ENCODE measurements at places on chromosomes 2 and 18.

DNA sequence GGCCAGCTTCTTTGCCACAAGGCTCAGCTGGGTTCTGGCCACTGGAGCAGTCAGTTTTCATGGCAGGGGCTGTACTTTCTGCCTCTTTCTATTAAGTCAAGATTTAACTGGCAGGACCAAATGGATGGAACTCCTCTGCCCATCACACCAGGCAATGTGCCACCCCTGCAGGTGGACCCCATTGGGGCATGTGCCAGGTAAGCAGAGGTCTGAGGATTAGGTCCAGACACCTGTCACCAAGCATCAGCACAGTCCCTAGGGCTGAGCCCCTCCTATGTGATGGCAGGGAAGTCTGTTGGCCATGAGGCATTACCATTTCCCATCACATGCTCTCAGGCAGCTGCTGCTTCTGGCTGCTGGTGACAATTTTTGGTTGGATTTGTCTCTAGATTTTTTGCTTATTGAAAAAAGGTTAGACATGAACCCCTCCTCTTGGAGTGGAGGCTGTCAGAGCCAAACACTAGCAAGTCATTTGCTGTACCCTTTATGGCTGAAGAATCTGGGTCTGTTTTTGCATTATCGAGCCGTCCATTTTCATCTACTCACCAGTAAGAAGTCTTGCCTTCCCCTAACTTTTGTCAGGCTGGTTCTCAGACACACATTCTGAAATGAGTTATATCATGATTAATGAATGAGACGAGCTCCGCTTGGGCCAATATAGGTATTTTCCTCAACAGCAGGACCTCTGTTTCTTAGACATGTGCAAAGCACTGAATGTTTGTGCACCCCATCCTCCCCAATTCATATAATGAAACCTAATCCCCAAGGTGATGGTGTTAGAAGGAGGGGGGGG, 328.0 kb downstream of the TSN start:
- no peak for DNase-seq

GRCh38 chr2:148746973-148747372, 102.4 kb downstream of the EPC2 start:
- no peak for DNase-seq

- no peak for DNase-seq
These were observed 155.9 kb downstream of the TWIST2 start for GRCh38 chr2:239003624-239004273.

GRCh38 chr18:31302991-31303390, 15.0 kb upstream of the DSG1 start:
- no peak for DNase-seq

DNA sequence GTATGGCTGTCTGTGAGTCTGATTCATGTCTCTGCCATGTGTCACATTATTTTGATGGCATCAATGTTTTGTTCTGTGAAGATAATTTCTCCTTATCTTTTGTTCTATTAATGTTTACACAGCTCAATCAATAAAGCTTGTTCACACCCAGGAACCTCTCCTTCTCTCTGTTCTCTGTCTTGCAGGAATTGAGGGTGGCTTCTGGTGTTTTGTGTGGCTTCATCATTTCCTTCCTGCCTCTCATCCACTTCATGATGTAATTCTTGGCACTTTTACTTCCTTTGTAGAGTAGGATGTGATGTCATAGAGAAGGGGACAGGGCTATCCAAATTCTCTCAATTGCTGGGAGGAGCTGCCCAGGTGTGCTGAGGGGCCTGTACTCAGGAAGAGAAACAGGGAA, 27.2 kb downstream of the ASXL3 start:
- DNase-seq = peak; percentile 11

GRCh38 chr2:172416447-172417058, 10.8 kb upstream of the ITGA6 start:
- DNase-seq = no peak

GRCh38 chr2:14520385-14520945, 112.1 kb upstream of the LRATD1 start:
- DNase-seq = no peak

- no peak for DNase-seq
These were observed 21.3 kb upstream of the ARL5A start for GRCh38 chr2:151849413-151850010.

DNA sequence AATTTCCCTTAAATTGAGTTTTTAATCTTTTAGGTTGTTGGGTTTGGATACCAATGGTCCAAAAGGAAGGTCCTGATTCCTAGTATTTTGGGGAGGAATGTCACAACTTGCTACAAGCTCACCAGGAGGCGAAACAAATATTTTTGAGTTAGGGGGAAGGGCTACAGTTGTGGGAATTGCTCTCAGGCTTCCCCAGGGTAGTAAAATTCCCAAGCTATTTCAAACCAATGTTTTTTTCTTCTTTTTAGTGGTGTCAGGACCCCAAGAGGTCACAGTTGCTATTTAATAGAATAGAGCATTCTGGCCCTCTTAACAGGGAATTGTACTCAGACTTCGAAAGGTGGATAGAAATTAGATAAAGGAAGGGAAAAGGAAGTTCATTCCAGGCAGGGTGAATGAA, 68.5 kb upstream of the ST3GAL5 start:
- DNase-seq = no peak

- DNase-seq = no peak
These were observed 16.5 kb downstream of the FBXO15 start for GRCh38 chr18:74131124-74131523.

- peak; percentile 53 for DNase-seq
These were observed 23.8 kb downstream of the NABP1 start for GRCh38 chr2:191701696-191702095.

GRCh38 chr2:30230497-30231211, 680 bp upstream of the LBH start:
- no peak for DNase-seq

GRCh38 chr2:122867941-122868340, 1112.5 kb downstream of the TSN start:
- DNase-seq = no peak

GRCh38 chr2:60358476-60358875, 195.0 kb downstream of the BCL11A start:
- no peak for DNase-seq

- no peak for DNase-seq
These were observed 9.1 kb downstream of the CAB39 start for GRCh38 chr2:230721712-230722111.

- DNase-seq = no peak
These were observed 8.4 kb upstream of the ARID5A start for GRCh38 chr2:96528006-96528699.

- DNase-seq = no peak
These were observed 130.8 kb upstream of the NT5C1B start for GRCh38 chr2:18719978-18720775.

- no peak for DNase-seq
These were observed 230.4 kb upstream of the CHST9 start for GRCh38 chr18:27415495-27415894.

DNA sequence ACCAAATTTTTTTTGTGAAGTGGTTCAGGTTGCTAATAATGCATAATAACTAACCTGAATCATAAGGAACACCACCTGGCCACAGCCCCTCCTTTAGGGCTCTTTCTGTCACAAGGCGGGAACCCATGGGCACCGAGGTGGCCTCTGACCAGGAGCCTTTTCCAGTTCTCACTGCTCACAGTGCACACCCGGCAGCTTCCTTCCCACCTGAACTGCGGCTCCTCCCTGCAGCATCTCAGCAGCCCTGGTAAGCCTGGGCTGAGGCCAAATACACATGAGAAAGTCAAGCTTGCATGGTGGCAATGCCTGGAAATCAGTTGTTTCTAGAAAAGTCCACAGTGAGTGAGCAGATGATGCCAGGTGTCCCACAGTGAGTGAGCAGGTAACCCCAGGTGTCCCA, 77.6 kb upstream of the SNTG2 start:
- no peak for DNase-seq

GRCh38 chr18:60176259-60176658, 196.3 kb downstream of the MC4R start:
- DNase-seq = no peak

- DNase-seq = no peak
These were observed 90.4 kb downstream of the PLCL1 start for GRCh38 chr2:197894751-197895274.

DNA sequence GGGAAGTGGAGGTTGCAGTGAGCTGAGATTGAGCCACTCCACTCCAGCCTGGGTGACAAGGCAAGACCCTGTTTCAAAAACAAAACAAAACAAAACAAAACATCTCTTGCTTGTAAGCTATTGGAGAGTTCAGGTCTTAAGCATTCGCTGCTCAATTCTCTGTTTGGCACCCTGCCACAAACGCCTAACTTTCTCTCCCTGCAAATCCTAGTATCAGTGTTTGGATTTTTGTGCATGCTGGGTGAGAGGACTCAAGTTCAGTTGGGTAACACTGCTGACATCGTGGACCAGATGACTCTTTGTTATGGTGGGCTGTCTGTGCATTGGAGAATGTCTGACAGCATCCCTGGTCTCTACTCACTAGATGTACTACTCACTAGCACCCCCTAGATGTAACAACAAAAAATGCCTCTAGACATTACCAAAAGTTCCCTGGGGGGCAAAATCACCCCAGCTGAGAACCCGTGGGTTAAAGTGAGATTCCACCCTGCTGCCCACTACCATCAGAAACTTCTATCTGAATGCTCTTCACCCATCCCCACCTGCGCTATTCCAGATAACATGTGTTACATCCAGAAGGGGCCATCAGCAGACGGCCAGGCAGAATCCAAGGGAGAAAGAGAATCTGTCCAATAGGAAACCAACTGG, 50.9 kb downstream of the CACNB4 start:
- no peak for DNase-seq

GRCh38 chr18:21593540-21594257, 6.8 kb downstream of the ESCO1 start:
- DNase-seq = no peak

- no peak for DNase-seq
These were observed 251.8 kb upstream of the DDX18 start for GRCh38 chr2:117562654-117563053.

DNA sequence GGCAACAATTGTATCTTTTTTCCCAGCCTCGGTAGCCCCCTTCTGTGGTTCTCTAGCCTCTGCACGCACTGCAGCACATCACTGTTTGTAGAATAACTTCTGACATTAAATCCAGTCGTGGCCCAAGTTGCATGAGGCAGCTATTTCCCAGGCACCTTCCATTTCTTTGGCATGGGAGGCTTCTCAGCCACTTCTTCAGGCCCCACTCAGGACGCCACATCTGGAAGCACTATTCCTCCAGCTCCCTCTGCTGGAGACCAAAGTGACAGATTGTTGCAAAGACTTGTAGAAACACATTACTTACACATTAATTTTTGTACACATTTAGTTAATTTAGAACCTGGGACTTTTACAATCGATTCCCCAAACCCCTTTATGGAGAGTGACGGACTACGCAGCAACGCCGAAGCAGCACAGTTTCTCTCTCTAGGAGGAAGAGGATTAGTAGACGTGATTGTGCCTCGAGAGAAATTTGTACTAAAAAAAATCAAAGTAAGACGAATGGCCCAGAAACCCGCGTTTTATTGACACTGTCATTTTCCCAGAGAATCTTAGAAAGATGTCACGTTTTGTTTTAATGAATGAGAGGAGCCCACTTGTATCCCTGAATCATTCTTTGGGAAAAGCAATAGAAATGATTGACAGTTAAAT, 57.8 kb upstream of the RGPD5 start:
- no peak for DNase-seq

- DNase-seq = no peak
These were observed 2.9 kb downstream of the RNF144A start for GRCh38 chr2:6919901-6920742.

DNA sequence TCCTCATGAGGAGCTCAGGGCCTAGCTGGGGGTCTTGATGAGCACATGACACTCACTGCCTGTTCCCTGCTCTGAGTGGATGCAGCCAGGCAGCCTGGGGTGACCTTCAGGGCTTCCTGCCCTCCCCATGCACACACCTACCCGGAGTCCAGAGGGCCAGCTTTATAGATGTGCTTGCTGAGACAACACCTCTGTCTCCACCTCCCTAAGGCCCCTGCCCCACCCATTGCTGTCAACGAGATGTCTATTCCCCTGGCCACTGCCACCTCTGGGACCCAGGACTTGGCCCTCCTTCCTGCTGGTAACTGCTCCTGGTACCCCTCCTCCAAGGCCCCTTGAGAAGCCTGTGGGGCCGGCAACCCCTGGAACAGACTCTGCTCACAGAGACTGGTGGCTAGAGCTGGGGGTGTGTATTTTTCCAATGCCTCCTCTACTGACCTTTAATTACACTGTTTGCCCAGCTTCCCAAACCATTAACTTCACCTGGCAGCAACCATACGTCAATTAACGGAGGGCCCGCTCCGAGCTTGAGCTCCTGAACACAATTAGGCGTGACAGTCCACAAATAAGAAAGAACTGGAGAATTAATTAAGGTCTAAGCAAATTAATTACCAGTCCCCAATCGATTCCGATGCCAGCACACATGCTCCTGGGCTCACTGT, 66.3 kb downstream of the EMX1 start:
- DNase-seq = peak; percentile 64

DNA sequence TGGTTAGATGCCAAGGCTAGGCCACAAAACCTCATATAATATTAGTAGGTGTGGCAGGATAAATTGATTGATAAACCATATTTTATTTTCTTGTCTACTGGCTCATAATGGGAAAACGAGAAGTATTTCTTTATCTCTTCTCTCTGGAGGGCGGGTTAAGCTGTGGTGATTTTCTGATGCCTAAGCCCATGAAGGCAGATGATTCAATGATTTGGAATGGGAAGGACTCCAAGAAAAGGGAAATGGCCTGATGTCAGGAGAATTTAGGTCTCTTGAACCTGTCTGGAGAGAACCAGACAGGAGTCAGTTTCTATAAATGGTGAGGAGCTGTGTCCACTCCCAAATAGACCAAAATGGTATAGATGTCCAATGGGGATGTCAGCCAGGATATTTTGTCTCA, 18.7 kb upstream of the MAP4K3 start:
- DNase-seq = no peak

GRCh38 chr2:120914839-120915521, 179.3 kb downstream of the GLI2 start:
- DNase-seq = no peak

DNA sequence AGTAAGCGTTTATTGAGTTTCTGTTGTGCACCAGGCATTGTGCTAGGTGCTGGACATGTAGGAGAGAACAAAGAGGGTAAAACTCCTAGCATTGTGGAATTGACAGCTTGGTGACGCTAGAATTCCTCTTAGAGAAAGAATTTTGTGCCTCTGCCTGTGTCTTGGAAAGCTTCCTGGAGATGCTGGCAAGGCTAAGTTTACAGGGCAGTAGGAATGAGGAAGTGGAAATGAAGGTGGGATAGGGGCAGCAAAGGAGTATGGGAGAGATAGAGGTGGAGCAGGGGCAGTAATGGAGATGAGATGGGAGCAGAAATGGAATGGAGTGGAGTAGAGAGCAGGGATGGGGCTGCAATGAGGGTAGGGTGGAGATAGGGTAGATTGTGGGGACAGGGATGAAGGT, 29.8 kb downstream of the GPR39 start:
- no peak for DNase-seq

- no peak for DNase-seq
These were observed 191.3 kb downstream of the RPRM start for GRCh38 chr2:153287109-153287801.

GRCh38 chr2:27728081-27728858, 43.2 kb upstream of the MRPL33 start:
- DNase-seq = no peak

DNA sequence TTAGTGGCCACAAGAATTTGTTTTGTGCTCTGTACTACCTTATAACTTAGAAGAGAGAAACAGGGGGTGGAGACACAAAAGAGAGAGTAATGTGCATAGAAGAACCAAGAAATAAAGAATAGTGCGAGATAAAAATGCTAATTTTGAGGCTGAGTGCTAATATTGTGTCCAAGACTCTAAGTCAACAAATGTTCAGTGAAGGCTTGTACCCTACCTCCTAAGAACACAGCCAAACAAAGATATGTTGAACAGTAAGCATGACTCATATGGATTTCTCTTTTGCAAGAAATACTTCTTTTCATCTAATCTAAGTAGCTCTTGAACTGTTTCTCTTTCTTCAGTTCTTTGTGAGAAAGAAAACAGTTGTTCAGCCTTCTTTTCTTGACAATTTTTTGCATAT, 45.2 kb downstream of the GAREM1 start:
- DNase-seq = no peak
